ENCODE measurements at places on chromosomes 13 and 19. TPM values are rescaled to one million over a fixed set of nuclear protein-coding genes. Genes with fewer than 3 reads are reported as not detected.

DNA sequence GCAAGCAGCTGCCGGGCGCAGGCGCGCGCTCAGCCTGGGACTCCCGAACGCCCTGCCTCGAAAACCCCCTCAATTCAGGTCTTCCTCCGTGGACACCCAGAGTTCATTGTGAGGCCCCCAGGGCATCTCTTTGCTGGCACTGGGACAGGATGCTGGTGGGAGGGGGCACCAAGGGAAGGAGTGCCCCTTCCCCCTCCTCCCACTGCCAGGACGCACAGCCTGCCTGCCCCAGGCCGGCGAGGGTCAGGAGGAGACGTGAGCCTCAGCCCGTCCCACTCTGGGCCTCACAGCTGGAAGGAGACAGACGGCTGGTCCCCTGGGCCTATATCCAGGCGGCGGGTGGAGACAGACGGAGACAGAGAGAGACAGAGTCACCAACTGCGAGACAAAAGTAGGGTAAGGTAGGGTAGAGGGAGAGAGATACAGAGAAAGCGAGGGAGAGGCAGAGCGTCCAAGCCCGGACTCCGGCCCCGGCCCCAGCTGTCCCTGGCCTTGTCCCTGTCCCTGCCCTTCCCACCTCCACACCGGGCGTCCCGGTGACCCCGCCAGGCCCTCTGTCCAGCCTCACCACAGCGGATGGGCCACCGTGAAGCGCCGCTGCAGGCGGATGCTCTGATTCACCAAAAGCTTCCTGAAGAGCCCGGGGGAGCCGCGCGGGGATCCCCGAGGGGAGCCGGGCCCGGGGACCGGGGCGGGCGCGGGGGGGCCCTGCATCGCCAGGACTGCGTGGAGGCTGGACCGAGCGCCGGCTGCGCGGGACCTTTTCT lies at the start of gene PDE4C:
Gene PDE4C, minus strand, starts transcription at position 737 of the 767 bp plus-strand sequence. Its CDS starts 23 bp downstream, at position 714.
- H3K27ac ChIP-seq, result no peak within 1 kb of the TSS
- H3K4me1 ChIP-seq, result peaks cover 13% of the 10 kb centered on the region
- no peak within 1 kb of the TSS for H3K4me3 ChIP-seq
- peaks cover 61% of the 10 kb centered on the region for H3K27me3 ChIP-seq

- no peaks in the 10 kb centered on the region for H3K36me3 ChIP-seq
- peaks cover 9% of the 10 kb centered on the region for H3K27me3 ChIP-seq
- H3K27ac ChIP-seq, result no peak overlapping the region
- H3K4me3 ChIP-seq, result no peak overlapping the region
- H3K4me1 ChIP-seq, result peaks cover 1% of the 10 kb centered on the region
- DNase-seq, result no peak
Observed at GRCh38 chr13:47841151-47841550, 159.9 kb downstream of the SUCLA2 start.

- H3K27me3 ChIP-seq, result no peaks in the 10 kb centered on the region
- H3K27ac ChIP-seq, result no peak overlapping the region
- no peaks in the 10 kb centered on the region for H3K36me3 ChIP-seq
- H3K4me3 ChIP-seq, result no peak overlapping the region
Observed at GRCh38 chr13:109401307-109401706, 385.1 kb downstream of the IRS2 start.

GRCh38 chr19:10565028-10565566 lies 713 bp downstream of the KRI1 start:
- peak overlapping the region; percentile 99 for H3K4me3 ChIP-seq
- no peak for DNase-seq
- H3K36me3 ChIP-seq, result peaks cover 30% of the 10 kb centered on the region
- H3K27me3 ChIP-seq, result no peaks in the 10 kb centered on the region

DNA sequence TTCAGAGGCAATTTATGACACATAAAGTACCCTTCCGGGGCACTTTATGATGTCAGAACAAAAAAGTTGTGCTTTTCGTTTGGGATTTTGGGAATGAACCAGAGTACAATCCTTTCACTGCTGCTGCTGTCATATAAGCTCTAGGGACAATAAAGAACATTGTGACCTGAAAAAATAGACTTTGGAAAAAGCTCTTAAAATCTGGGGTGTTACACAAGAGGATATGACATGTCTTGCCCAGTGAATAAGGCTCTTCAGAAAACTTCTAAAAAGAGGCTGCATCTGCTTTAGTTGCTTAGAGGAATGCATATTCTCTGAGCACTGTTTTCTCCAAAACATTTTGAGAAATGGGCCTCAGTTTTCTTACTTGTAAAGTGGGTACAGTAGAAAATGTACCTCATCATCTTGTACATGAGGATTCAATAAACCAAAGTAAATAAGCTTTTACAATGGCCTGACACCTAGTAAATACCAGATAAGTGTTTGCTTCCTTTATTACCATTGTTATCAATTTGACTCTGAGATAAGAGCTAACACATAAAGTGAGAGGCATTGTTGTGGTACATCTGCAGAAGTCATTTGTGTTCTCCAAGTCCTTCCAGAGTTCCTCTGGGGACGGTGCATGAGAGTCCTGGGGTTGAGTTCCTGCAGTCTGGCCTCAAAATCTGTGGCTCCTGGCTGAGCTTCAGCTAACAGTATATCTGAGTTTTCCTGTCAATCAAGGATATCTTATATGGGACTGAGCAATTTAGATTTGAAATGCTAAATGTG lies 67.4 kb upstream of the EDNRB start:
- no peaks in the 10 kb centered on the region for H3K4me1 ChIP-seq
- DNase-seq, result no peak
- no peak overlapping the region for H3K4me3 ChIP-seq

GRCh38 chr13:76474966-76475365 lies 411.2 kb downstream of the KCTD12 start:
- DNase-seq, result no peak
- no peak overlapping the region for H3K27ac ChIP-seq
- H3K4me1 ChIP-seq, result no peaks in the 10 kb centered on the region
- H3K27me3 ChIP-seq, result peaks cover 3% of the 10 kb centered on the region
- no peak overlapping the region for H3K4me3 ChIP-seq

DNA sequence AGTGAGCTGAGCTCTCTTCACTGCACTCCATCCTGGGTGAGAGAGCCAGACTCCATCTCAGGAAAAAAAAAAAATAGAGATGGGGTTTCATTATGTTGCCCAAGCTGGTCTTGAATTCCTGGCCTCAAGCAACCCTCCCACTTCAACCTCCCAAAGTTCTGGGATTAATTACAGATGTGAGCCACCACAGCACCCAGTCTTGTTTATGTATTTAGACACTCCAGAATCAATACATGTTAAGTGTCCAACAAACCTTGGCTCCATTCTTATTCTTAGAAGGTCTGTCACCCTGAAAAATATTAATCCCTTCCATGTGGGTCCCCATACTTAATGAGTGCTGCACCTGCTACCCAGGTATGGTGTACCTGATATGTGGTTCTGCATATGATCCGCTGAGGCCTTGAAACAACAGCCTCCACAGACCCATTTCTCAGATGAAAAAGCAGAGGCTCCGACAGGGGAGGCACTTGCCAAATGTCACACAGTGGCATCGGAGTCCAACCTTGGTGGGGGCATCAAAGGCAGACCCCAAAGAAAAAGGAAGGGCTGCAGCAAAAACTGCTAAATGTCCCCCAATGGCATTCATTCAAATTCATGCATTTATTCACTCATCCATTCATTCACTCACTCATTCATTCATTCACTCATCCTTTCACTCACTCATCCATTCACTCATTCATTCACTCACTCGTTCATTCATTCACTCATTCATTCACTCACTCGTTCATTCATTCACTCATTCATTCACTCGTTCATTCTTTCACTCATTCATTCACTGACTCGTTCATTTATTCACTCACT lies 16.7 kb downstream of the TICAM1 start:
- peaks cover 12% of the 10 kb centered on the region for H3K4me1 ChIP-seq
- peaks cover 16% of the 10 kb centered on the region for H3K36me3 ChIP-seq
- H3K27ac ChIP-seq, result peak overlapping the region; percentile 54
- no peaks in the 10 kb centered on the region for H3K27me3 ChIP-seq
- DNase-seq, result no peak

- H3K36me3 ChIP-seq, result no peaks in the 10 kb centered on the region
- H3K4me3 ChIP-seq, result no peak overlapping the region
- no peak for DNase-seq
- H3K27me3 ChIP-seq, result no peaks in the 10 kb centered on the region
- no peaks in the 10 kb centered on the region for H3K4me1 ChIP-seq
Observed at GRCh38 chr19:7145494-7145893, 76.0 kb downstream of the ZNF557 start.

DNA sequence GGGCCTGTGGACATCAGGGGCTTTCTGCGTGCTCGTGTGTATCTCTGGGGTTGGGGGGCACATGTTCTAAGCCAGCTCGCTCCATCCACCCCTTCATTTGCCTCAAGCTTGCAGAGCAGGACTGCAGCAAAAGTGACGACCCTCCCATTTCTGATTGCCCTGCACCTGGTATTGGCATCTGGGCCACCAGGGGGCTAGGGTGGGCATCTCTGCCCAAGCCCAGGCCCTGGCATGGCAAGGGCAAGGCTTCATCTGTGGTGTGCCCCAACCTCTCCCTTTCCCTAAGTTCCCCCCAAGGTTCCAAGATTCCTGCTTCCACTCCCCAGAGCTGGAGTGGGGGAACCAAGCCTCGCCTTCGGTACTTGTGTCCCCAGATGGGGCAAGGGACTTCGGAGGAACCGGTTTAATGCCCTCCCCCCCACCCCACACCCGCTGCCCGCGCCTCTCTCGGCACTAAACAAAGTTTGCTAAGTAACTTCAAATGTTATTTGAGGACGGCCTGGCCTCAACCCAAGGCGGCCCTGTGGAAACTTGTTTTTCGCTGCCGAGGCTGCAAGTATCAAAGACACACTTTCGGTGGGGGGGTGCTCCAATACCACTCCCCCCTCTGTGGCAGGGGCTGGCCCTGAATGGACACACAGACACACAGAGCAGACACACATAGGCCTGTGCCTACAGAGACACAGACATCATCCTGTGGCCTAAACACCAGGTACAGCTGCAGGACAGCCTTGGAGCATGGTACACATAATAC lies 12.2 kb downstream of the NFIX start:
- peaks cover under 1% of the 10 kb centered on the region for H3K4me1 ChIP-seq
- no peaks in the 10 kb centered on the region for H3K36me3 ChIP-seq
- H3K4me3 ChIP-seq, result no peak overlapping the region
- no peak for DNase-seq
- H3K27ac ChIP-seq, result no peak overlapping the region
- peaks cover 21% of the 10 kb centered on the region for H3K27me3 ChIP-seq

GRCh38 chr19:16026756-16027155 lies 49.5 kb upstream of the TPM4 start:
- no peak for DNase-seq
- H3K4me3 ChIP-seq, result no peak overlapping the region
- H3K27ac ChIP-seq, result no peak overlapping the region
- H3K4me1 ChIP-seq, result no peaks in the 10 kb centered on the region
- H3K27me3 ChIP-seq, result no peaks in the 10 kb centered on the region

GRCh38 chr13:36919833-36920615 lies at the start of gene SMAD9:
Gene SMAD9, minus strand, starts transcription at chr13:36920238. Its CDS starts 40,549 bp downstream, at chr13:36879689.
- peak; percentile 43 for DNase-seq
- H3K36me3 ChIP-seq, result no peaks in the 10 kb centered on the region
- H3K27me3 ChIP-seq, result peaks cover 66% of the 10 kb centered on the region
- peak within 1 kb of the TSS; percentile 62 for H3K4me3 ChIP-seq

- no peaks in the 10 kb centered on the region for H3K36me3 ChIP-seq
- no peak for DNase-seq
- no peak overlapping the region for H3K27ac ChIP-seq
- H3K4me1 ChIP-seq, result peaks cover 3% of the 10 kb centered on the region
Observed at GRCh38 chr13:26780411-26780810, 19.8 kb upstream of the GPR12 start.

- peaks cover 25% of the 10 kb centered on the region for H3K4me1 ChIP-seq
- H3K36me3 ChIP-seq, result peaks cover 20% of the 10 kb centered on the region
- H3K27ac ChIP-seq, result no peak overlapping the region
- DNase-seq, result no peak
- H3K4me3 ChIP-seq, result no peak overlapping the region
Observed at GRCh38 chr19:35177377-35178274, 23.1 kb downstream of the FXYD5 start.

GRCh38 chr13:89955773-89956172 lies 1391.7 kb upstream of the MIR17HG start:
- no peak overlapping the region for H3K4me3 ChIP-seq
- no peaks in the 10 kb centered on the region for H3K36me3 ChIP-seq
- H3K27me3 ChIP-seq, result no peaks in the 10 kb centered on the region
- DNase-seq, result no peak

DNA sequence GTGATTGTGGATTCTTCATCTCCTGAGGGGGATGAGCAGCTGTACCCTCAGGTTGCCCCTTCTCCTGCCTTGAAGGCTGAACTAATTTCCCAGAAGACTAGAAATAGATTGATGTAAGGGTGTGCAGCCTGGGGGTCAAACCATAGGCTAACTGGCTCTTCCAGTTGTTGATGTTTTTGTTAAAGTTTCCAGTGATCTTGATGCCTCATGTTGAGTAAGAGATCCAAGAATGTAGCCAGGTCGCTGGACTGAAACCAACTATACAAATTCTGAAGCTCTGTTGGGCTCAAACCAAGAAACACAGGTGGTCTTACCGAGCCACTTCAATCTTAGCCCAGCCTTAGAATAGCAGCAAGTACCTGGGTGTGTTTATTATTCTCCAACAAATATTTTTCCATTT lies 391.8 kb downstream of the KLF5 start:
- H3K27me3 ChIP-seq, result no peaks in the 10 kb centered on the region
- H3K4me3 ChIP-seq, result no peak overlapping the region
- no peak for DNase-seq
- H3K27ac ChIP-seq, result no peak overlapping the region
- peaks cover 3% of the 10 kb centered on the region for H3K4me1 ChIP-seq

DNA sequence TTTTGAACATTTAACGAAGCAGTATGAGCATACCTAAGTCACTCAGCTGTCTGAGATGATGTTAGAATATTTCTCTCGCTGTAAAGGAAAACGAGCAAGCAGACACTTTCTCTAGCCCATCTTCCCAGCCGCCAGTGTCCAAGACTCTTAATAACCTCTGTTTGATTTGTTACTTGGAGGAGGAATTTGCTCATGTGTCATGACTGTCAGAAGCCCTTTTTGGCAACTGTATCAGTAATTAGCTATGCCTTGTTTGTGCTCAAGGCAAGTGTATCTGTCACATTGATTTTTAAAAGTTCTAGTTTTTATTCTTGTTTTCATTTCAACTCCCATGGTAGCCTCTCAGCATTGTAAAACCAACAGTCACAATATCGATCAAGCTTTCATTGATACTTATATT lies 828.4 kb upstream of the SLC10A2 start:
- H3K4me1 ChIP-seq, result no peaks in the 10 kb centered on the region
- H3K27me3 ChIP-seq, result no peaks in the 10 kb centered on the region
- DNase-seq, result no peak
- no peaks in the 10 kb centered on the region for H3K36me3 ChIP-seq

The ZNF616 gene
- 13.3 TPM for total RNA-seq

The OR7A5 gene
- total RNA-seq, result not detected

The BRME1 gene
- 5.5 TPM for total RNA-seq

The KLK14 gene
- 0.91 TPM for total RNA-seq

The ACER1 gene
- 0.55 TPM for total RNA-seq

The ETV2 gene
- total RNA-seq, result 1.6 TPM

The SHANK1 gene
- total RNA-seq, result not detected

The WDR87 gene
- total RNA-seq, result not detected

The C5AR2 gene
- total RNA-seq, result 0.72 TPM

The MAB21L1 gene
- 0.09 TPM for total RNA-seq

Measured in activated naive CD8-positive, alpha-beta T cell treated with anti-CD3 and anti-CD28 coated beads, Interleukin-2, amount 10 ng/mL, durations not matched to agents 7 days and 5 days (primary cell).